AG04450 (cell line): ENCODE measurements at places on chromosomes 2 and 18. TPM values are rescaled to one million over a fixed set of nuclear protein-coding genes. Genes with fewer than 3 reads are reported as not detected.

GAD1 gene
- polyA plus RNA-seq: not detected in 2 replicates

KHK gene
- polyA plus RNA-seq: 0.37 and 0.79 TPM in 2 replicates

VAMP8 gene
- 2.6 and 3.6 TPM in 2 replicates for polyA plus RNA-seq

RNMT gene
- polyA plus RNA-seq: 20.2 and 23.5 TPM in 2 replicates

SH3RF3 gene
- 5.7 and 7.0 TPM in 2 replicates for polyA plus RNA-seq

FASTKD1 gene
- 15.8 and 23.1 TPM in 2 replicates for polyA plus RNA-seq

WNT6 gene
- not detected in 2 replicates for polyA plus RNA-seq

DNA sequence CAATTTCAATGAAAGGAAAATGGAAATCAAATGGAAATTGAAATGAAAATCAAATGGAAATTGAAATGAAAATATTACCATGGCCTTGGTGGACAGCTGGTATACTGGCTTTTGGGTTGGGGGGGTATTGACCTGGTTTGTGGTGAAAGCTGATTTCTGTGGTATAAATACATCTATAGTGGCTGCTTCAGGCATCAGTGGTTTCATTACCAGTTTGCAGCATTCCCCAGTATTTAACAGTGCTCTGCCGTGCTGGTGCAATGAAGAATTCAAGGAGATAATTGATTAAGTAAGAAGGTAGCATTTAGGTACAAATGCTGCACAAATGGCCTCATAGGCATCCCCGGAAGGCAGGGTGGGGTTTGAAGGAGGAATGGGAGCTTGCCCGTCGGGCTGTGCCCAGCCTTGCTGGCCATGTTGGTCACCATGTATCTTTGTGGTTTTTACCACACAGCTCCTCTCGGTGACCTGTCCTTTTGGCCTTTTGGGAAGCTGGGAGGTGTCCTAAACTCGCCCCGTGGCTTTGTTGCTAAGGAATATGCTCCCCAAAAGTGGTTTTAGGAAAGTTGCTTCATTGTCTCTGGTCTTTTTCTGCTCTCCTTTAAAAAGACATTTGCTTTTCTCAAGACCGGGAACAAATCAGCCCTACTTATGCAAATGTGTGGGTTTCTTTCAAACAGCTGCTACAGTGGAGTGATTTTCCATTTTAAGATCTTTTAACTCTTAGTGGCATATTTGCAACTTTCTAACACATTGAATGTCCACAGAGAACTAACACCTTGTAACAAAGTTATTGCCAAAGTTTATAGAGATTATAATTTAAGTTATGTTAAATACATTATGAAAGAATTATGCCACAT, 28.6 kb downstream of the SNTG2 start:
- DNase-seq: no peak

DNA sequence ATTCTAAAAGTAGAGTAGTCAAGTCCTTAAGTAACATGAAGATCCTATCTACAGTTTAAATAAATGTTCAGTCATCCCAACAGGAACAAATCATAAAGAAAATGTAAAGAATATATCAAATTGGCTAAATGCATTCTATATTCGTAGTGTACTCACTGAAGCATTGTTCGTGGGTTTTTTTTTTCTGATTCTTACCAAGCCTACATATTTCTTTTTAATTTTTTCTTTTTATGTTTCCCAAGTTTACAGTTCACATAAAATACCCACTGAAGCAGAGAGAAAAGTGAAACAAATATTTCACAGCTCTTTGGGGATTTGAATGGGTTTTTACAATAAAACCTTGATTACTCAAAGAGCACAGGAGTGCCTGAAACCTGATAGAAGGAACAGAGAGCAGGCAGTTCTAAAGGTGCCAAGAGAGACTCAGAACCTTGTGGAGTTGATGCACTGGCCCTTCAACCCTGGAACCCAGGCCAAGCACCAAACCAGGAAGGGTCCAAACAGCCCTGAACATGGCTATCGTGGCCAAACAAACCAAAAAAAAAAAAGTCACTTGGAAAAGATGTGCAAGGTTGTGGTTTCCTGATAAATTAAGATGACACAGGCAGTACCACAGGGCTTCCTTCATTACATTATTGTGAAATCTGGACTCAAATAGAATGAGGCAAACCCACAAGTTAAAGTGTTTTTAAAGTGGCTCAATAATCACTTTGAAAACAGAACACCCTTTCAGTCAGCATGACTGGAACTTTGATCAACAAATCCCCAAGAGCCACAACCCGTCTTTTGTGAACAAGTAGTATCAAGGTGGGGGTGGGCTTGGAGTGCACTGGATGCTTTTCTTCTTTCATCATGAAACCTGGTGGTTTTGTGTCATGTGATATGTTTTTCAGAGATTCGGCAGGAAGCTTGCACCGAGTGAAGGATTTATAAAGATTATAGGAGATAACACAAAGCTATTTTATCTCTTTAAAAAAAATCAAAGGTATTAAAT, 245.0 kb upstream of the FN1 start:
- no peak for DNase-seq

DNA sequence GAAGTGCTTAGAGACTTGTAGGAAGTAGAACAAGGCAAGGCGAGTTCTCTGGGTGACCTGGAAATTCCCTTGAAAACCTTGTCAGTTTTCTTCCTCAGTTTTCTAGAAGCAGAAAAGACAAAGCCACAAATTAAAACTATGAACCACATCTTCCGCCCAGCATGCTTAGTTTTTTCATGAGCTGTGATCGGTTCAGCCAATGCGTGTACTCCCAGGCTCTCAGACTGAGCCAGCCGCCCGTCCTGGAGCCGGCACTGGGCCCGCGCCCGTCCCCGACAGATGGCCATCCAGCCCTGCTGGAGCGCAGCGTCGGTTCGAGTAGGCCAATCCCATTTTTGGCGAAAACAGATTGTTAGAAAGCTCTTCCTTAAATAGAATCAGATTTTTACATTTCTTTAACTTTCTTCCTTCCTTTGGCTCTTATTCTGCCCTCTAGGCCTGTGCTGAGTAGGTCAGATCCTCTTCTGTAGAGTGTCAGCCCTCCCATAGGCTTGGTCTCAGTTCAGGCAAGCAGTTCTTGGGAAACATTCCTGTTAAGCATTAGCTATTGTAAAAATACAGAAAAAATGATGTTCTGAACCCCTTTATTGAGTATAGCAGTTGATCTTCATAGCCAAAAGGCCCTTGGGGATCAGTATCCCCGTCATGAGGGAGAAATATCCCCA, 112.5 kb downstream of the NCK2 start:
- DNase-seq: no peak

DNA sequence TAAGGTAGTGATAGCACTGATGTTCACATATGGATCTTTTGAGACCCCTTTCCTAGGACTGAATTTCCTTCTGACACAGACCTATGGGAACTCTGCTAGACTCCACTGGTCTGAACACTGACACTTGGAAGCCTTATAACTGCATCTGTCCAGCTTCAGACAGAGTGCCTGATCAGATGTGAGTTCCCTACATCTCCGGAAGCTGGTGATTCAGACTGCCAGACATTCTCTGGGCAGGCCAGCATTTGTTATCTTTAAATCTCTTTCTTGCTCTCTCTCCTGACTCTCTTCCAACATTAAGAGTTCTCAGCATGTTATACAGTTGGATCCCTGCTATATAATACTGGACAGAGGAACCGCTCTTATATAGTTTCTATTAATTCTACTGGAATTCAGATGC, 408.5 kb downstream of the ZEB2 start:
- DNase-seq: no peak

- DNase-seq: no peak
Observed at GRCh38 chr2:97970293-97971060, 25.3 kb downstream of the TMEM131 start.

DNA sequence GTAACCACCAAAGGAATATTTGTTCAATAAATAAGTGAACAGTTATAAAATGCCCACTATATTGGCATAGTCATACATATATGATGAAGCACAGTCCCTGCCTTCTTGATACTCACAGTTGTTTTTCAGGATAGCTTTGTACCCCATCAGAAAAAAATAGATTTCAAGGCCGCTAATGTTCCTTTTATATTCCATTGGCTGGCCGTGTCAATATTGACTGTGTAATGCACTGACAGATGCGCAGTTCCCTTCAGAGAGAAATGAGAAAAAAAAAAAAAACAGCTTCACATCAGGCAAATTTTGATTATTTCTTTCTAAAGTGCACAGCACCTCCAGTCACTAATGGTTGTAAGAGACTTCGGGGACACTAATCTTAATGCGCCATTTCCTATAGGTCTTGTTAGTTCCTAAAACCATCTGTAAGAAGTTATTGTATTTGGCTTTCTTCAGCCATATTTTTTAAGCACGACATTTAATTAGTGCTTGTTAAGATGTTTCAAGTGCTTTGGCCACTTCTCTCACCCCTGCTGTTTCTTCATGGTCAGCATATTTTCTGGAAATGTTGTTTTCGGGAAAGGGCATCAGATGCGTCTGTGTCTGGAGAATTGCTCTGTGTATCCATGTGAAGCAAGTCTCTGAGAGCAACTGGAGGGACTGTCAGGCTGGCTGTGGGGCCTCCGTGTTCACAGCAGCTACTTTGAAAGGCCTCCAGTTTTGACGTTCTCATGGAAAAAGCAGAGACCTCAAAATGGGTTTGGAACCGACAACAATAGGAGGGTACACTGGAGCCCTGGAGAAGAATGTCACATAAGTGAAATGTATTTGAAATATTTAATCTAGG, 378.3 kb downstream of the MTX2 start:
- DNase-seq: no peak

DNA sequence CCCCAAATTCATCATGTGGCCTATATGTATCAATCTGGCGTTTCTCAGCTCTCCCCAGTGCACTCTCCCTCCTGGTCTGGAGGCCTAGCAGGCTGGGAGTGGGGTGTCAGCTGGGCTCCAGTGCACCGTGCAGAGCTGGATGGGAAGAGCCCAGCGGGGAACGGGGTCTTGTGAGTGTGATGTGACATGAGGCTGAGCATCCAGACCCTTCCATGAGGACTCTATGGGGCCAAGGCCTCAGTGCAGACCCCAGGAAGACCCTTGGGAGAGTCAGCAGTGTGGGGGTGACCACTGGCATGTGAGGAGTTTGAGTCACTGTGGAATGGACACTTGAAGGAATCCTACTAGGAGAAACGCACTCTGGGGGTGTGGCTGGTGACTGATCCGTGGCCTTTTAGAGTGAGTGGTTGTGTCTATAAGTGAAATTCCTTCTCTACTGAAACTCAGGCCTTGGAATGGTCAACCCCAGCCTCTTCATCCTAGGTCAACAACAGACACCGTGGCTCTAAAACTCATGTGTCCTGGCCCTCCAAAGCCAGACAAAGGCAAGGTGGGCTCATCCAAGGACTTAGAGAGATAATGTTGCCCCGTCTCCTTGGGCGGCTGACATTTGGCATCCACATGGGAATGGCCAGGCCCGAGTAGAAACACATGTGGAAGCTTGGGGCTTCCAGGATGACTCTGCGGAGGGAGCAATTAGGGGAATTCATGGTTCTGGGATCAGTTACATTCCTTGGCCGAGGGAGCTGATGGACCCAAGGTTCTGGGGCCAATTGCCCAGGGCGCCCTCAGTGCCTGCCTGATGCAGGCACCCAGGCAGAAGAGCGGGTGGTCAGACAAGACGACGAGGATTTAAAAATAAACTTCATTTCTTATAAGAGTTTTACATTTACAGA, 156.0 kb upstream of the TWIST2 start:
- no peak for DNase-seq

DNA sequence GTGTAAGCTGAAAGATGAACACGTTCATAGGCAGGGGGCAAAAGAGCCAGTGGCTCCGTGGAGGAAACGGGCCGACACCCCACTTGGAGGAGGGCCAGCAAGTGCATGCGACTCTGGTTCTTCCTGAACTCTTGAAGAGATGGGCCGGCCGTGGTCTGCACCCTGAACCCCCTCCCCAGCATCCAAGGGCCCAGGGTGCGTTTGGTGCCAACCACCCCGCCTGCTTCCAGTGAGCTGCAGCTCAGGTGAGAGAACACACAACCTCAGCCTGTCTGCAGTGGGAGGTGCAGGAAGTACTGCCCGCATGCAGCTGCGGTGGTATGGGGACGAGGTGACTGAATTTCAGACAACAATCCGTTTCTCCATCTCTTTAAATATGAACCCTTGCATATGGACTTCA, 58.9 kb downstream of the ADNP2 start:
- DNase-seq: no peak

DNA sequence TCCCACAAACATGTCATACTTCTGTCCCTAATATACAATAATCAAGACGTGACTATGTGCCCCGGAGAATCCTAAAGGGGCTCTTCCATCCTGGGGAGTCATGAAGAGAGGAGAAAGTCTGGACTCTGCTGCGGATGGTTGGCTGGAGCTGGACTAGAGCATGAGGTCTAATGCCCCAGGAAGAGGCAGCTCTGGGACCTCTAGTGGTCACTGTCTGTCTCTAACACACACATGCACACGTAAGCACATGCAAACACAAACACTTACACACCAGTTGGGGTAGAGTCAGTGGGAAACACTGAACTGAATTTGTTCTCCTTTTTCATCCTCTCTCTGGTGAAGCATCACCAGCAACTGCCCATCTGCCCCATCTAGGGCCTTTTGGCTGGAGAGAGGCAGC, 271.6 kb downstream of the TDRD15 start:
- no peak for DNase-seq

DNA sequence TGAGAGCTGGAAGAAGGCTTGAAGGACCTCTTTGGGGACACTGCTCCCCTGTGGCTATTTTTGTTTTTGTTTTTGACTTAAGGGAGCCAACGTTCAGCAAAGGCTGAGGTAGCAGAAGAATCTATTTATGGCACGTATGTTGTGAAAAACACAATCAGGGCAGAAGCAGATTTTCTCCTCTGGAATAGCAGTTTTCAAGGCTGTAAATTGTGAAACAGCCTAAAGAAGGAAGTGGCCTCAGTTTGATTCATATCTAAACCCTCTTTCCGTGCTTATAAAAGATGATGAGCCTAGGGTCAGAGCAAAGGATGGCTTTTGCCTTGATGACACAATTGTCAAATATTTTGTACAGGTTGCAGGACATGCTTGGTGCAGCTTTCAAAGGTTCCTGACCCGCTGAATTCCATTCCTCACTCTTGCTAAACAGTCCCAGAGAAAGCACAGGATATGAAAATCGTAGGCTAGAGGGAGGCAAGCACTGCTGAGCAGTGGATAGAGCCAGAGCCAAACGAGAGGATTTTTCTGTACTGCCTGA, 106.2 kb upstream of the DLX2 start:
- no peak for DNase-seq

DNA sequence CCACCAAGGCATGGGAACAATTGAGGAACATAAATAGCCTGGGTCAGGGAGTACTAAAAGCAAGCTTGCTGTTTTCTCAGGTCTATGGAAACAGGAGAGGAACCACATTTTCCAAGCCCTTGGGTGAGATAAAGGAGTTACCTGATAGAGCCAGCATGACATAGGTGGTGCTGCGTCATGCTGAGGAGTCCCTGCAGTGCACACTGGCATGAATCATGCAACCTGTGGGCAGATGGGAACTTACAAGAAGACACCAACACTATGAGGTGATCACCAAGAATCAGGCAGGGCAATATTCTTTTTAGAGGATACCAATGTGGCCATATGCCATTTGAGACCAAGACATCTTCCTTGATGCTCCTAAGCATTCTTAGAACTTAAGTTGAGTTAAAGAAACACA, 531.8 kb downstream of the ZEB2 start:
- no peak for DNase-seq

- no peak for DNase-seq
Observed at GRCh38 chr2:160042054-160042453, 20.4 kb downstream of the PLA2R1 start.
